ENCODE measurements at places on chromosomes 3 and 15.
A peak's percentile ranks its signal among the peaks of the same experiment; 100 is the strongest.

DNA sequence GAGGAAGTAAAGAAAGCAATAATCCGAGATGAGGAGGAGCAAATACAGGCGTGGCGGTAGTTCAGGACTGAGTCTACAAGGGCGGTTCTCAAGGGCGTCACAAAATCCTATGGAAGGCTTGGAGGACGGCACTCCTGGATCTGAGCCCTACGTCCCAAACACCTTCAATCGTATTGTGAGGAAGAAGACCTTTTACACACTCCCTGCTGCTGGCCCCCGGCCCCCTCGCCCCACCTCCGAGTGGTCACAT is 747 bp downstream of the PLD1 start:
- no peak for DNase-seq

DNA sequence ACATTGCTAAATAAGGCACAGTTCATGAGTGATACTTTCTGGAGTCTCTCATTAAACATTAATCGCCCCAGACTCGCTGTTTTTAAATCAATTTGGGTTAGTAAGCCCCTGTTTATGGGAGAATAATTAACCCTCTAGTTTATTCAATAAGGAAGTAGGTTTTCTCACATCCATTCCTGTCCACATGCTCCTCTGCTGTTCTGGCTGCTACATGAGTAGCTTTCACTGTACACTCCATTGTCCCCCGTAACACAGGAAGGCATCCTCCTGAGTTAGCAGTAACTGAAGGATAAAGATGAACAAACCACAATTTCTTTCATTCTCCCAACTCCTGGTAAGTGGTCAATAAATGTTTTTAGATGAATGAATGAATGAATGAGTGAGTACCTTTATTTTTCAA is 378.5 kb downstream of the DIPK2A start:
- no peak for DNase-seq

DNA sequence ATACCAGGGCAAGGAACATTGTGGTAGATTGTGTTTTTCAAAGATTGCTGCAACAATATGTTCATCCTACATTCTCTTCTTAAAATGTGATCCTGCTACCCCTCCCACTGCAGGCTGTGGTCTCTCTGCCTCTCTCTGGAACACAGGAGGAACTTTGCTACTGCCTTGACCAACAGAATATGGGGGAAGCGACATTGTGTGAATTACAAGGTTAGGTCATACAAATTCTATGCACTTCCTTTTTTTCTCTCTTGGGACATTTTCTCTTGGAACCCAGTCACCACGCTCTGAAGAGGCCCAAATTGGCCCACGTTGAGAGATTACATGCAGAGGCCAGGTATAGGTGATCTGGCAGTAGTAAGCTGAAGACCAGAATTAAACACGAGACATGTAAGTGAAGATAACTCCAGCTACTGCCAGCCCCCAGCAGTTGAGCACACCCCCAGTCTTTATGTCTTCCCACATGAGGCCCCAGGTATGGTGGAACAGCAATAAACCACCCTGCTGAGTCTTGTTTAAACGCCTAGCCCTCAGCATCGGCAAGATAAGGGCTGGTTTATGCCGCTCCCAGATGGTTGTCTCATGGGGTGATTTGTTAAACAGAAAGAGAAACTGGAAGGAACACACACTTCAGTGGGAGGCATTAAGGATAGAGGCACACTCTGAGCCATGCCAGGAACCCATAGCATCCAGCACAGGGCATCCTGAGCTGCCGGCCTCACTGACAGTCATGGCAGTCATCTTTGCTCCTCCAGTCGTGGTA is 59.9 kb downstream of the FAM43A start:
- DNase-seq, result no peak

- DNase-seq, result no peak
These were observed 99.0 kb downstream of the ZPLD1 start for GRCh38 chr3:102533784-102534183.

GRCh38 chr15:92579486-92579885 is 76.1 kb downstream of the FAM174B start:
- DNase-seq, result no peak

GRCh38 chr3:181755959-181756358 is 44.2 kb downstream of the SOX2 start:
- DNase-seq, result no peak

DNA sequence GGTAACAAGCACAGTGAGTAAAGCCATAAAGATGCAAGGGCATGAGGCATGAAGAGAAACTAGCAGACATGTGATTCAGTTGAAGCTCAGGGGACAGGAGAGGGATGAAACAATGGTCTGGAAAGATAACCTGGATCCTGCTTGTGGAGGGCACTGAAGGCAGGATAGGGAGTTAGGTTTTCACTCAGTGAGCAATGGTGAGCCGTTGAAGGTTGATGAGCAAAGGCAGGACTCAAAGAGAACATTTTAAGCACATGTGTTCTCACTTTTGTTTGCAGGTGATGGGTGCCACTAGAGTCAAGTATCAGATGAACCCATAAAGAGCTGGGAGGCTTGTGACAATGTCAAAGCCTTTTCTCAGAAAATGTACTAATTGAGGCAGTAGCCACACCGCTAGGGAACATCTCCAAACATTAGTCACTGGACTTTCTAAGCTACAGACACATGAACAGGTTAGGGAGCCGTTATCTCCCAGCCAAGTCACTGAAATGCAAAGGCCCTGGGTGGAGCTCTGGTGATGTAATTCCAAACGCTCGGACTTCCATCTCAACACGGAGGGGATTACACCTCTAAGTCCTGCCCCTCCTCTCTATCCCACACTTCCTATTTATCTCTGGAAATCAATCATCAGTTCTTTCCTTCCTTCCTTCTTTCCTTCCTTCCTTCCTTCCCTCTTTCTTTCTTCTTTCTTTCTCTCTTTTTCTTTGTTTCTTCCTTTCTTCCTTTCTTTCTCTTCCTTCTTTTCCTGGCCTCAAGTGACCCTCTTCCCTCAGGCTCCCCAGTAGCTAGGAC is 22.7 kb downstream of the KLHL6 start:
- DNase-seq, result no peak

GRCh38 chr3:36876181-36876936 is 68.5 kb downstream of the TRANK1 start:
- peak; percentile 32 for DNase-seq

DNA sequence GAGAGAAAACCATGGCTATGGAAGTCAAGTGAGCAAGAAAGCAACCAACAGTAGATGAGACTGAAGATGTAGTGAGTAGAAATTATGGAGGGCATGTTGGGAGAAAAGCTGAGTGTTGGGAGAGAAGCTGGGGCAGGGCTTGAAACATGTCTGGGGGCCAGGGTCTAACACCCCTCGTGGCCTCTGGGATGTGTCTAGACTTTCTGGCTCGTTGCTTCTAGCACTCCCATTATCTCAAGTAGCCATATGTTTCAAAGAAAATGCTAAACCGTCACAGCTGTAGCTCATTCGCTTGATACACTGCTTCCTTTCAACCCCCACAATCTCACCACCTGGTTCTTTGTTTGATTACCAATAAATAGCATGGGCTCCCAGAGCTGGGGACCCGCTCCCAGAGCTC is 83.8 kb upstream of the BCHE start:
- no peak for DNase-seq

DNA sequence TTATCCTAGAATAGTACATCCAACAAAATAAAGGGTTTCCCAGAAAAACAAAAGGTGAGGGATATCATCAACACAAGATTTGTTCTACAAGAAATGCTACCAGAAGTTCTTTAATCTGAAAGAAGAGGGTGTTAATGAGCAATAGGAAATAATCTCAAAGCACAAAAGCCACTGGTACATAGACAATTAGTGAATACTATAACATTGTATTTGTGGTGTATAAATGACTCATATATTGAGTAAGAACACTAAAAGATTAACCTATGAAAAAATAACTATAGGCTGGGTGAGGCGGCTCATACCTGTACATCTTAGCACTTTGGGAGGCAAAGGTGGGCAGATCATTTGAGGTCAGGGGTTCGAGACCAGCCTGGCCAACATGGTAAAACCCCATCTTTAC is 210.2 kb upstream of the SLITRK3 start:
- DNase-seq, result no peak

- no peak for DNase-seq
These were observed 477.1 kb downstream of the MAGI1 start for GRCh38 chr3:65561617-65562016.

GRCh38 chr3:192864941-192865340 is 52.7 kb downstream of the MB21D2 start:
- no peak for DNase-seq

GRCh38 chr15:77499087-77499760 is 78.5 kb downstream of the HMG20A start:
- DNase-seq, result no peak

DNA sequence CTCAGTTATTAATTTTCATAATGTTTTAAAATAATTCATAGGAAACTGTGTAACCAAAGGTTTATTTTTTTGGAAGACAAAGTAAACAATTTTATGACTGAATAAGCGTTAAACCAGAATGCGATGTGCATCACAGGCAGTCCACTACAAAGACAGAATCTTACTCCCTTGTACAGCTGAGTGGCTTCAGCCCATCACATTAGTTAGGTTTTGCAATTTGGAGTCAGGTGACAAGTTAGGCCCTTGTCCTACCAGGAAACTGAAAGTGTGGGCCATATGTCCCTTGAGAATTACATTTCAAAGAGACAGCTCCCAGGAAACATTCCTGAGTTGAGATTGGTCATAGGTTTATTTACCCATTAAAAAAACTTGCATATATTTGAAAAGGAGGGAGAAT is 156.3 kb downstream of the MEX3B start:
- DNase-seq, result no peak

DNA sequence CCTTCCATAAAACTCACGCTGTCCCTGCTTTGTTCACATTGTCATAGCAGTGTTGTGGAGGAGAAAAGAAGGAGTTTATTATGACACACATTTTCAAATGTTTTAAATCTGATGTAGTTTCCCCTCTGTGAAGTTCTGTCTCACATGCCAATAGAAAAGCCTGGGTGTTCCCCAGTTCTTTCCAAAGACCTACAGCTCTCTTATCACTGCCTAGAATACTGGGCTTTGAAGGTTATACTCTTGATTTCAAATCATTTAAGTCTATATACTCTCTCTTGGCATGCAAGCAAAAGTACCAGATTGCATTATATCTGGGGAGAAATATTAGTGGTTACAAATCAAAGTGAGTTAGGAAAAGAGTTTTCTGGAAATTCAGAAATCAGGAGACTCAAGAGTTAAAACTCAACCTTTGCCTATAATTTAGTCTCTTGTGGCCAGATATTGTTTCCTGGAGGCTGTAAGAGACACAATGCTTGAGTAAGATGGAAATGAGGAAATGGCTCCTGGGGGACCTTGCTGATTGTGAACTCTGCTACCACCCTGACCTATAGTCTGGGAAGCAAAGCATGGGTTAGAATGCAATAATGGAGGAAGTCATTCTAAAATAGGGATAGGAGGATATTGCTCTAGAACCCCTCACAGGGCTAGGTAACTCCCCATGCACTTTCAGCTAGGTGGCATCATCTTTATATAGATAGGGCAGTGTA is 182.8 kb downstream of the KCNAB1 start:
- no peak for DNase-seq

GRCh38 chr3:38649500-38650247 is at the start of gene SCN5A:
Gene SCN5A (minus strand): TSS chr3:38649687. CDS start chr3:38633307, 16,380 bp downstream.
- peak; percentile 27 for DNase-seq

Data from activated CD4-positive, alpha-beta T cell treated with anti-CD3 and anti-CD28 coated beads, Interleukin-2, amount 50 U/mL, for 24 hours (primary cell).